ENCODE measurements at places on chromosomes 6 and 20.

DNA sequence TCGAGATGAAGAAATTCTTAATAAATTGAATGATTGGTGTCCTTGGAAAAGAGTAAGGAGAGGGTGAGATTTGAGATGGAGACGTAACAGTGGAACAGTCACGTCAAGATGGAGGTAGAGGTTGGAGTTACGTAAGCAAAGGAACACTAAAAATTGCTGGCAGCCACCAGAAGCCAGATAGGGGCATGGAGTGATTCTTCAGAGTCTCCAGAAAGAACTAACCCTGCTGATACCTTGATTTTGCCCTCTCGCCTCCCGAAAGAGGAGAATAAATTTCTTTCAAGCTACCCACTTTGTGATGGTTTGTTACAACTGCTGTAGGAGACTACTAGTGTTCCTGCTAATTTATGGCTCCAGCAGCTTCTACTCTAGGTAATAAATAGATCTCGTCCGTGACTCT is 17.6 kb downstream of the CD2AP start:
- no peak for DNase-seq

GRCh38 chr6:17015144-17015543 is 86.7 kb upstream of the STMND1 start:
- peak; percentile 63 for DNase-seq

GRCh38 chr6:36319436-36319762 is 17.3 kb downstream of the BNIP5 start:
- no peak for DNase-seq

- DNase-seq: no peak
Measured at GRCh38 chr6:54058236-54058635, 53.0 kb upstream of the MLIP start.

GRCh38 chr6:164148788-164149187 is 734.3 kb downstream of the QKI start:
- no peak for DNase-seq

DNA sequence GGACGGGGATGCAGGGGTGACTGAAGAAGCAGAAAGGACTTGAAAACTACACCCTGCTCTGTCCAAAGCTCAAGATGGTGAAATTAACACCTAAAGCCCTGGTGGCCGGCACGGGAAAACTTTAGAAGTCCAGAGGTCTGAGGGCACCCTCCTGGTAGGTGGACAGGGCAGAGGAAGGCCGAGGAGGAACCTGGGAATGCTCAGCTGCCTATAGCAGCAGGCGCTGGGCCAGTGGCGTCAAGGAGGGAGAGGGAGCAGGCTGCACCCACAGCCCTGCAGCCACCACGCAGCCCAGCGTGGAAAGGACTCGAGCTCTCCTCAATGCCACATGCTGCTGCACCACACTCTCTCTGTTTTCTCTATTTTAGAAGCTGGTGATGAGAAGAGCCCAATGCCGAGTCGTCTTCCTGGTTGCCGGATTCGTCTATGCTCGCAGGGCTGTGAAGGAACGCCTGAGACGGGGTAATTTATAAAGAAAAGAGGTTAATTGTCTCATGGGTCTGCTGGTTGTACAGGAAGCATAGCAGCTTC is 248.3 kb upstream of the AFDN start:
- DNase-seq: no peak

DNA sequence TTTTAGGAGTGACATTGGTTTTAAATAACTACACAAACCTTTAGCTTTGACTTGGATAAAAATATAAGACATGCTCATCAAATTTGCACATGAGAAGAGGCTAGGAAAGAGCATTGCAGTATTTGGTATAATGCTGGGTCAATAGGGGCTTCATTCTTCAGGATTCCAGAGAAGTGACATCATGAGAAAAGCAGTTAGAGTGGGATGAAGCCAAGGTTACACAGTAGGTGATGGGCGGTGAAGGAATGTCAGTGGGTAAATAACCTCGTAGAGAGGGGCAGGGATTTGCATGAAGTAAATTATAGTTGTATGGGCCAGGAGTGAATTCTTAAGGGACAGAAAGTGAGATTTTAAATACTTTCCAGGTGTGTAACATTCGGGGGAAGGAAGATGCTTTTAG is 216.2 kb downstream of the RFPL4B start:
- DNase-seq: no peak

All from stromal cell of bone marrow (primary cell).